ENCODE measurements at places on chromosomes 4 and X.

DNA sequence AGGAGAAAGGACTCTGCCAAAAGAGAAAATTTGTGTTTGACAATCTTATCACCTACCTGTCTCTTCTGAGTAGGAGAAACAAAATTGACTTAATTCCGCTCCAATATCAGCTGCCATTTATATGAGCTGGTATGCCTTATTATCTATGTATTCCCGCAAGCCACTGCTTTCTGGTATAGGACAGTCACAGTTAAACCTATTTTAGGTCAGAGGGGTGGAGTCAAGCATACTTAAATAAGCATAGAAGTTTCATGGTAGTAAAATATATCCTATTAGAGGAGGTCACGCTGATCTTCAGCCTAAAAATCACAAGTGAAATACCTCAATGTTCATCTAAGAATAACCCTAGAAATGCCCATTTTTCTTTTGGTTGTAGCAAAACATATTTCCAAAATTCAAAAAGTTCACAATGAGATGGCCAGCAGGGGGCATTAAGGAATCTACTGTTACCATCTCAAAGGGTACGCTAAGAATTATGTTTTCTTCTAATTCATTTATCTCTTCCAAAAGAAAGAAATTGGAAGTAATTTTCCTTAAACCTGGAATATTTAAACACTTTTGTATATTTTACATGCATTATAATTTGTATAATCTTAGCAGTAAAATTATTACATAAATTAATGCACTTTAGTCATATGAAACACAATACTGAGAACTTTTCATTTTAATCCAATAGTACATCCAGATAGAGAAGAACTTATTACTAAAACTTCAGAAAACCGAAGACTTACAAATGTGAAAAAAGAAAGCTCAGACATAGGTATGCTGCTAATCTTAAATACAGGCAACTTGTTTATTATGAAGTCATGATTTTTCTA is 10.5 kb downstream of the PPAT start:
- peak; percentile 45 for DNase-seq

DNA sequence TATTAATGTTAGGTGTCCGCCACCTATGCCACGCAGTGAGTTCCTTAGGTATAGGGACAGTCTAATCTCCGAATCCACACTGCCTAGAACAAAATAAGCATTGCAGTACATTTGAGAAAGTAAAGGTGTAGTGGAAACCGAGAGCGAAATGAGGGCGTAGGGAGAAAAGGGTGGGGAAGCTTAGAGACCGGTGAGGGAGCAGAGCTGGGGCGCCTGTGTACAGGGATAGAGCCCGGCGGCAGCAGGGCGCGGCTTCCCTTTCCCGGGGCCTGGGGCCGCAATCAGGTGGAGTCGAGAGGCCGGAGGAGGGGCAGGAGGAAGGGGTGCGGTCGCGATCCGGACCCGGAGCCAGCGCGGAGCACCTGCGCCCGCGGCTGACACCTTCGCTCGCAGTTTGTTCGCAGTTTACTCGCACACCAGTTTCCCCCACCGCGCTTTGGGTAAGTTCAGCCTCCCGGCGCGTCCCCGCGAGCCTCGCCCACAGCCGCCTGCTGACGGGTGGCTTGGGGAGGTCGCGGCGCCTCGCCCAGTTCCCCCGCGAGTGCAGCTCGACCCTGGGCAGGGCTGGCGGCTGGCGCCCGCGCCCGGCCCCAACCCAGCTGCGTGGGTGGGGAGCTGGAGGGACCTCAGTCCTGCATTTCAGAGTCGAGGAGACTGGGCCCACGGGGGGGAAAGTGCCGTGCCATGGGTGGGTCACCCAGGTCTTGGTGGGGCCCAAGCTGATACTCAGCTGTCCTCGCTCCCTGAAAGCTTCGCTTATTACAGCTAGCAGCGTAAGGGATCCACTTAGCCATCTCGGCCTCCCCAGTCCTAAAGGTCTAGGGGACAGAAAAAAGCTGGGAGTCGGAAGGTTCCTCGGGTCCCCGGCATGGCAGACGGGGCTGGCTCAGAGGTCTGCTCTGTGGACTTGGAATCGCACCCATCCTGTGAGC is at the start of gene ANXA3:
Gene ANXA3 (plus strand): TSS at position 351 of the 932 bp plus-strand sequence. CDS start 2,704 bp downstream, outside the sequence.
- DNase-seq: peak; percentile 45

GRCh38 chrX:150897421-150898320 is 797 bp downstream of the CD99L2 start:
- peak; percentile 5 for DNase-seq

GRCh38 chr4:27046851-27047250 is 186.2 kb downstream of the STIM2 start:
- no peak for DNase-seq

- no peak for DNase-seq
Observed at GRCh38 chr4:21320034-21320433, 619.8 kb downstream of the PACRGL start.

DNA sequence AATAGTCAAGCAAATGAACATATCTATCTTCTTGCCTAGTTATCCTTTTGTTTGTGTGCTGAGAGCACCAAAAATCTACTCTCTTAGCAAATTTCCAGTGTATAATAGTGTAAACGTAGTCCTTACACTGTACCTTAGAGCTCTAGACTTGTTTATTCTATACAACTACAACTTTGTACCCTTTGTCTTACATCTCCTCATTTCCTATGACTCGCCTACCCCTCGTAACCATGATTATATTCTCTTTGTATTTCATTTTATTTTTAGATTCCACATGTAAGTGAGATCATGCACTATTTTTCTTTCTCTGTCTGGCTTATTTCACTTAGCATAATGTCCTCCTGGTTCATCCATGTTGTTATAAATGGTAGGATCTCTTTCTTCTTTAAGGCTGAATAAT is 37.6 kb downstream of the MAGEB5 start:
- no peak for DNase-seq

DNA sequence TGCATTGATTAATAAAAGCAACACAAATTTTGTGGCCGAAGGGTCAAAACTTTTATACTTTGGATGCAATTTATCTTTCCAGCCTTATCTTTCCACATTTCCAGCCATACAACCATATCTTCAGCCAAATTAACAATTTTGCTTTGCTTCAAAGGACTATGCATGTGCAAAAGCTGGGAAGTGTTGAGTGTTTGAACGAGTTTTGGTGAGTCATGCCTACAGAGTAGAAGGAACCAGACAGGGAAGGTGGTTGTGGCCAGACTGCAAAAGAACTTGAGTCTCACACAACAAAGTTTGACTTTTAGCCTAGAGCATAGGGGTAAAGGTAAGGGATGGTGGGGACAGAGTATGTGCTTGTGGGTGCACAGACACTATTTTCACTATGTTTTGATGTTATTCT is 53.0 kb upstream of the GABRA2 start:
- DNase-seq: no peak

GRCh38 chr4:20085156-20085555 is 166.5 kb upstream of the SLIT2 start:
- DNase-seq: no peak

GRCh38 chr4:82747686-82748575 is 50.7 kb downstream of the SCD5 start:
- no peak for DNase-seq

DNA sequence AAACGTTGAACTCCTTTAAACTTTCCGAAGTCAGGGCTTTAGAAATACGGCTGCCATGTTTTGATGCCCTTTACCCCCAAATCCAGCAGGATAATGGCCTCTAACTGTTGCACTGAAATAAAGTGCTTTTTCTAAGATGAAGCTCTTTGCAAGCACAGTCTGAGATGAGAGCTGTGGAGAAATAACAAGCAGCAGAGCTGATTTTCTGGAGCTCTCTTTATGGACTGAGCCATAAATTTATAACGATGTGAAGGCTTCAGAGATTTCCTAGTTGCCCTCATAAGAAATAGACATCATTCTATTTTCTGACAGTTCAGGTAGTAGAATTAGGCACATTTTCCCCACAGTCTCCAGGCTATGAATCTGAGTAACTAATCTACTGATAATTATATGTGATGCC is 567.3 kb downstream of the PDHA2 start:
- DNase-seq: no peak

GRCh38 chrX:111309083-111309482 is 38.8 kb upstream of the CAPN6 start:
- no peak for DNase-seq

DNA sequence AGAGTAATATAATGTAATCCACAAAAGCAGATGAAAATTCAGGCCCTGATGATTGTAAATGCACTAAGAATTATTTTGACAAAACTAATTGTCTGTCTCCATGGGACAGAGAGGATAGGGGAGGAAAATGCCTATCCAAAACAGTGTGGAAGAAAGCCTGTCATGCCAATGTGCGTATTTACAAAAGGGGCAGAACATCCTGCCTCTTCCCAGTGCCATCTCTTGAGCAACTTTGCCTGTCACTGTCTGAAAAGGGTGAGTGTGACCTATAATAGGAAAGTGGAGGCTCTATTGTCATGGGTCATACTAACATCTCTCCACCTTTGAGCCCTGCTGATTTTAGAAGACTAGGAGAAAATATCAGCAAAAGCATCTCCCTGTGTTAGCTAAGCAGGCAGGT is 264.1 kb downstream of the UNC5C start:
- no peak for DNase-seq

GRCh38 chr4:13399257-13399656 is 84.9 kb downstream of the RAB28 start:
- DNase-seq: peak; percentile 12

GRCh38 chr4:151887816-151888180 is 127.0 kb upstream of the GATB start:
- no peak for DNase-seq

DNA sequence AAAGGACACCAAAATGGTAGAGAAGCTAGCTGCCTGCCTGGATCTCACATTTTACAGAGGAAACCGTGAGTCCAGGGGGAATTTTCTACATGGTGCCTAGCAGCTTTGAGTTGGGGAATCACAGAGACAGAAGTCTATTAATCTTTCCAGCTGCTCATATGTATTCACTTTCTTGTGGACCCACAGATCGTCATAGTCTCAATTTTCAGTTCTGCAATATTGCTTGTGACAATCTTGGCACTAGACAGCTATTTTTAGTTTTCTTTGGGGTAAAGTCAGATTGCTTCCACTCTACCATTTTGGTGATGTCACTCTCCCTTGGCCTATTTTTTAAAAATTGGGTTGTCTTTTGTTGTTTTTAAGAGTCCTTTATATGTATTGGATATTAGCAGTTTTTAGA is 233.4 kb upstream of the STK26 start:
- no peak for DNase-seq

- peak; percentile 70 for DNase-seq
Observed at GRCh38 chr4:52959541-52959940, 97.4 kb downstream of the RASL11B start.
